HT1080 (cell line): ENCODE measurements at places on chromosomes 7 and 10. TPM values are rescaled to one million over a fixed set of nuclear protein-coding genes. Genes with fewer than 3 reads are reported as not detected.

SCIN gene
- total RNA-seq = 0.03 TPM in 1 of 2 replicates, not detected in the other

DNA sequence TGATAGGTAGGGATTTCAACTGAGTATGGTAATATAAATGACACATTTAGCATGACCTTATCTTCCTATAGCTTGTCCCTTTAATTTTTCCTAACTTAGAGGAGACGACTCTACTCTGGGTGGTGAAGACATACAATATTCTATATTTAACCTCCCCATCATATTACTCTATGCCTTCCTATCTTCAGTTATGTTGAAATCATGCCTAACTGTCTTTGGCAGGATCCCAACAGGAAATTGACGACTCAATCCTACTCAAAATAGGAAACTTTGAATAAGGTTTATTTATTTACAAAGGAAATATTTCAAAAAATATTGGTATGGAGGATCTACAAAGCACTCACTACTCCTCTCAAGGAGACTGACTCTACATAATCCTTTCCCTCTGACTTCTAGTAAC, 24.1 kb upstream of the SEMA3A start:
- peak; percentile 48 for DNase-seq

CBLL1 gene
- total RNA-seq = 25.2 and 29.5 TPM in 2 replicates

WDFY4 gene
- total RNA-seq = 0.67 and 0.69 TPM in 2 replicates

- DNase-seq = no peak
Measured at GRCh38 chr10:126268013-126268920, 120.0 kb downstream of the ADAM12 start.
